Myocyte (in vitro differentiated cells): ENCODE measurements at places on chromosomes 3 and 15. TPM values are rescaled to one million over a fixed set of nuclear protein-coding genes. Genes with fewer than 3 reads are reported as not detected.

- no peak for DNase-seq
Measured at GRCh38 chr3:52393959-52394670, 50.8 kb downstream of the SEMA3G start.

ZNF770 gene
- 24.7 and 28.8 TPM in 2 replicates for total RNA-seq

GRCh38 chr15:56996746-56997470, 78.5 kb downstream of the TCF12 start:
- DNase-seq, result no peak

- no peak for DNase-seq
Measured at GRCh38 chr3:10145685-10146084, 4.1 kb downstream of the VHL start.

DNA sequence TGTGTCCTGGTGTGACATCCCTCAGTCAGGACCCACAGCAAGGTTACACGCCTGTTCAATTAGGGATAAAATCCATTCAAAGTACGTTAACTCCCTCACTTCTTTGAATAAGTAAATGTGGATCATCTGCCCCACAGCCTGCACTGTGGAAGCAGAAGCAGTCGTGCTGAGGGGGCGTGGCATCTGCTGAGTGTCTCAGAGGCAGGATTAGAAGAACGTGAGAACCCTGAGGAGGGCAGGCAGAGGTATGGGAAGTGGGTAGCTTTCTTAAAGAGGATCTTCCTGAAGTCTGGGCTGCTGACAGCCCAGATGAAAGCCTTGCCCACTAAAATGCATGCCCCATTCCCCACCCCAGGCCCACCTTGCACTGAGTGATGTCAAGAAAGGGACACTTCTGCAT, 28.5 kb downstream of the CRABP1 start:
- no peak for DNase-seq

DNA sequence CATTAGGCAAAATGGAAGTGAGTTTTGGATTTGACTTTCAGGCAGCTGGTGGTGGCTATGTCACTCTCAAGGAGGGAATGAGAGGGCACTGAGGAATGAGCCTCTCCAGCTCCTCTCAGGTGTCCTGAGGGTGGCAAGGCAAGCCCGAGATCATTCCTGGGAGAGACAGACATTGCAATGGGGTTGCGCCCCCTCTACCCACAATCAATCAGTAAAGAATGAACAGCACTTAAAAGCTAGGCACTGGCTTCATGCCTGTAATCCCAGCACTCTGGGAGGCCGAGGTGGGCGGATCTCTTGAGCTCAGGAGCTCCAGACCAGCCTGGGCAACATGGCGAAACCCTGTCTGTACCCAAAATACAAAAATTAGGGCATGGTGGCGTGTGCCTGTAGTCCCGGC, 14.1 kb upstream of the SHF start:
- no peak for DNase-seq

- DNase-seq, result no peak
Measured at GRCh38 chr15:93290618-93290946, 201.6 kb upstream of the RGMA start.

DISP2 gene
- 1.6 and 3.5 TPM in 2 replicates for total RNA-seq

- no peak for DNase-seq
Measured at GRCh38 chr3:144282313-144282712, 310.7 kb downstream of the DIPK2A start.

ARHGEF26 gene
- 0.40 and 0.62 TPM in 2 replicates for total RNA-seq

DNA sequence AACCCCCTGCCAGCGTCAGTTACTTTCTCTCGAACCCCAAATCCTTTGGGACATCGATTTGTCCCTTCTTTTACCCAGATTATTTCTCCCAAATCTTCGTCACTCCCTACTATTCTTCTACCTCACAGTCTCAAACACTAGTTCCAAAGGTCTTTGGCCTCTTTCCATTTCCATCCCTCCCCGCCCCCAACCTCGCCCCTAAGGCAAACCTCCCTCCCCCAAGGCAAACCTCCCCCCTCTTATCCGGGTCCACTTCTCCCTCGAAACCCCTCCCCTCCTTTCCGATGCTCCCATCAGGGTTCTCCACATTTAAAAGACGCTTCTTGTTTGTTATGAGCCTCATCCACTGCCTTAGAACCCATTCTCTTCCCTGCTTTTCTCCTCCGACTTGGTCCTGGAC, 583 bp downstream of the EAF1 start:
- peak; percentile 17 for DNase-seq
